ENCODE measurements at places on chromosomes 4 and X.

DNA sequence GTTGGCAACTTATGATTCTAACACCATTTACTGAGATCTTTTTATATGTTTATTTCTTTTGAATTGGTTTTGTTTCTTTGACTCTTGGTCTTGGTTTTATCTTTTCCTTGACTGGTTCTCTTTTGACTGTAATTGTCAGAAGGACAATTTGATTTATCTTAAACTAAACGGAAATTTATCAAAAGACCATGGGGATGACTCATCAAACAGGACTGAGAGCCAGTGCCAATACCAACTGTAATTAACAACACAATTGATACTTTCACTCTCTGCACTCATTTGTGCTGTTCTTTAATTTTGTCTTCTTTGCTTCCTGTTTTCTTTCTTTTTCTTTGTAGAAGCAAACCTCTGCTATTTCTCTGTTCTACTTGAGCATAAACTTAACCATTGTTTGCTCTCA is 776.8 kb downstream of the CCSER1 start:
- DNase-seq, result no peak

- no peak for DNase-seq
Measured at GRCh38 chr4:79827283-79827682, 245.7 kb downstream of the ANTXR2 start.

- DNase-seq, result no peak
Measured at GRCh38 chr4:46720055-46720454, 189.0 kb downstream of the COX7B2 start.

GRCh38 chr4:20538905-20539304 is 161.4 kb upstream of the PACRGL start:
- no peak for DNase-seq

DNA sequence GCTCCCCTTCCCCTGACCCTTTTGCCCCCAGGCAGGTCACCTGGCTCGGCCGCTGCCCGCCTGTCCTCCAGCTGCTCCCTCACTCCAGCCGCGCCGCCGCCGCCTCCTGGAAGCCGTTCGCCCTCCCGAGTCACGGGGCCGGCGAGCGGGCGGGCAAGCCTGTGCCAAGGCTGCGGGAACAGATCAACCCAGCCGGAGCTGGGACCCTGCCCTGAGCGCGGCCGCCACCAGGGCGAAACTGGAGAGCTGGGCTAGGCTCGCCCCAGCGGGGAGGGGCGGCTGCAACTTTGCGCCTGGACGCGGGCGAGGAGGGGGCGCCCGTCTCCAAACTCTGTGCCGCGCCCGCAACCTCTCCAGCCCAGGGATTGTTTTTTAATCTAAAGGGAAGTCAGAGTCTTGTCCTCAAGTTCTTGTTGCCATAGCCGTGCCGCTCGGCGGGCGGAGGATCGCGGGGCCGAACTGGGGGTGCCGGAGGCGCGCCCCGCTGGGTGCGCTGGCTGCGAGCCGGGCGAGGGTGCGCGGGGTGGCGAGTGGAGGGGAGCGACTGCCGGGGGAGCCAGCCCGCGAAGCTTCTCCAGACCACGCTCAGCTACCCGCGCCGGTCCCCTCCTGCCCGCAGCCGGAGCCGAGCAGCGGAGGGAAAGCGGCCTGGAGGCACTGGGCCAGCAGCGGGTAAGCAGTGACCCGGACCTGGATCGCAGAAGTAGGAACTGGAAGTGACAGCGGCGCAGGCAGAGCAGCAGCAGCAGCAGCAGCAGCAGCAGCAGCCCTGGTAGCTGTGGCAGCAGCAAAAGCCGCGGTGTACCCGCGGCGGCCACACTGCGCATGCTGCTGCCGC is 13.4 kb downstream of the ARHGEF6 start:
- peak; percentile 26 for DNase-seq

DNA sequence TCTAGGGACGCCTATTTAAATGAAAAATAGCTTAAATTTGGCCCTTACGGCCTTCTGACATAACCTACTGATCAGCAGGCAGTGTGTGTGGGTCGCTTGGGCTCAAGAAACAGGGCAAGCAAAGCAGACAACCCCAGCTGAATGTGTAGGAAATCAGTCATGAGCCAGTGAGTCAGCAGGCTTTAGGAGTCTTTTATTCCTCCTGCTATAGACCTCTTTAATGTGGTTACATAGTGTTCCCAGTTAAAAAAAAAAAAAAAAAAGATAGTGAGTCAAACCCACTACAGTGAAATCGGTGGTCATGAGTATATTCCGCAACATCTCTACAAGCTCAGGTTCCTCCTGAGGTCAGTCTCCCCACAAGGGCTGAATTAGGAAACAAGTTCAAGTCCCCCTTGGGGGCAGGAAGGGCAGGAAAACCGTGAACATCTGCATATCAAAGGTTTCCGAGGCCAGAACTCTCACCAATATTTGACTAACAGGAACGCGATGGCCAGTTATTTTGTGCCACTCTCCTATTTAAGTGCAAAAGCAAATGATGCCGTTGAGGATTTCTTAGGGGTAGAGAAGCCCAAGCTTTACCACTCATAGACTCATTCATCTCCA is 32.7 kb downstream of the ACSL1 start:
- DNase-seq, result peak; percentile 54

DNA sequence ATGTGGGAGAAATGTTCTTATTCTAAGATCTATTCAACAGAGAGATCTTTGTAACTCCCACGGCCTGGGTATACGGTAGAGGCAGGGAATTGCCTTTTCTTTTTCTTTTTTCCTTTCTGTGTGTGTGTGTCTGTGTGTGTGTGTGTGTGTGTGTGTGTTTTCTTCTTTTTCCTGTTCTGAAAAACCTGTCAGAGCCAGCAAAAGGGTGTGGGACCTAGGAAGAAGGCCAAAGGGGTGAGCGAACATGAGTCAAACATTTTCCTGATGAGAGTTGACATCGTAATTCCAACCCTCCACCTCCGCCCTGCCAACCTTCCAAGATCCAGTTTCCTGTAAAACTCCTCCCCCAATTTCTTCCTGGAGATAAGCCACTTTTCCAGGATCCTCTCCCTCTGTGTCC is 2.8 kb upstream of the CHIC2 start:
- no peak for DNase-seq

- peak; percentile 72 for DNase-seq
Measured at GRCh38 chr4:151408630-151409469, at the start of gene FHIP1A. Gene FHIP1A (plus strand): TSS chr4:151409176. CDS start chr4:151566260, 157,084 bp downstream.

DNA sequence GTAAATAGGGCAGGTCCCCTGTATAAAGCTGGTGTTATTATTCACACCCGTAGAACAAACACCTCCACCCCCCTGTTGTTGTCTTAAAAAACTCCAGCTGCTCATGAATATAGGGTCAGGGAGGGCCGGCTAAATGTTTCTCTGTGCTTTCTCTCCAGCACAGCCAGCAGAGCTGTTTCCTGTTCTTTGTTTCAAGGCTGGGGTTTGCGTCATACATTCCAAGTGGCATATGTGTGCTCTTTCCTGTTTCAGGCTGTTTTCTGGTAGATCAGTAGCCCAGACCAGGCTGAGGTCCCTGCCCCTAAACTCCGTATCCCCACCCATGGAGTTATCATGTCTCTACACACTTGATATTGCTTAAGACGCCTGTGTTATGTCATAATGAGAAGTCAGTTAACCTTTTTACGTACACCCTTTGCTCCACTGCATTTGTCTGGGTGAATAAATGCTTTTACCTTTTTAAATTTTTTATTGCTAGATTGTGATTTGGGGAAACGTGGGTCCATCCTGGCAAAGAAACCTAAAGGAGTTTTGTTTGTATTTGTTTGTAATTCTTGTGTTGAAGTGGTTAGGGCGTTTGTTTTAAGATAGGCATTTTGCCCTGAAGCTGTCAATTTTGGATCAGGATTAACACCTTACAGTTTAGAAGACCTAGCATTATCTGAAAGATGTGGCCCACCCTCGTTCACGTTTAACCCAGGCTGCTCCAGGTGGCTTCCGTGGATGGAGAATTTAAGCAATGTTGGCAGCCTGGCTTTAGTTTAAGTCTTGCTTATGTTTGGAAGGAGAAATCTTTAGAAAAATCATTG is 3.3 kb downstream of the KLF3 start:
- peak; percentile 42 for DNase-seq

DNA sequence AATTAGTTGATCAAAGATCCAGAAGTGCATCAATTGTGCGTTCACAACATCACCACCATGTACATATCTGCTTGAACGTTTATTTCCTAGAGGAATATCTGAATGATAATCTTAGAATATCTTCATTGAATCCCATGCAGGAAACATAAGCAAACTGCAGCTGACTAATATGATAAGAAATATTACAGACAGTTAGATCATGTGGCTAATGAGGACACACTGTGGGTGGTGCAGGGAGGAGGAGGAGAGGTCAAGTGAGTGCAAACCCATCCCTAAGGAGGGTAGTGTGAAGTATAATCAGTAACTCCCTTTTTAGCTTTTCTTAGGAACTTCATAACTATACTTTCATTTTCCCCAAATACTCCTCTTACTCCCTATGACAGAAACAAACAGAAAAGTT is 58.3 kb upstream of the HPGD start:
- DNase-seq, result no peak

DNA sequence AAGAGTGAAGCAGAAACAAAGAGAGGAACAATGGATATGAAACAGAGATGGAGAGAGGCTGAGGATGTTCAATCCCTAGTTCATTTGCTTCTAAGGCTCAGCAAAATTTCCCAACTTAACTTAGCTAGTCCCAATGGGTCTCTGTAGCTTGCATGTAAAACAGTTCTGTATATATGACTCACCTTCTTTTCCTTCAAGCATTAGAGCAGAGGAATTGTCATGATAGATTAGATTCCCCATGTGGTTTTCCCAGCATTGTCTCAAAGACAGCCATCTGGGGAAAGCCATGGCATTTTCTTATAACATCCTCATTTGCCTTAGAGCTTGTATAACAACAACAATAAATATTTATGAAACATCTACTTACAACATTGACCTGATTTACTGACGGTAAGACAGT is 93.9 kb upstream of the GATB start:
- no peak for DNase-seq
